Stimulated activated CD8-positive, alpha-beta memory T cell treated with anti-CD3 and anti-CD28 coated beads, Interleukin-7, amount 100 ng/mL, for 4 hours (primary cell): ENCODE measurements at places on chromosomes 5 and 9.

DNA sequence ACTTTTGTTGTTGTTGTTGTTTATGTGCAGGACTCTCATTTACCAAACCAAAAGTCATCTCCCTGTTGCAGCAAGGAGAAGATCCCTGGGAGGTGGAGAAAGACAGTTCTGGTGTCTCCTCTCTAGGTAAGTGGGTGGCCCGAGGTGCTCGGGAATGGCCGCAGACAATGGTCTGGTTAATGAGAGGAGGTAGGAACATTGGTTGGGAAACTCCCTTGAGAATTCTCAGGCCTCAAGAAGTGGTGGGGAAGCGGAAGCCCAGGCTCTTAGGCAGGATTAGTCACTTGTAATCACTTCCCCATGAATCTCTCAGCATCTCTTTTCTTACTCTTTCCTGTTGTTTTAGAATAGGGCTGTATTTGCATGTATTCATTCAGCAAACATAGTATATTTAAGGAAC, 7.2 kb downstream of the ZNF354B start:
- DNase-seq, result no peak

DNA sequence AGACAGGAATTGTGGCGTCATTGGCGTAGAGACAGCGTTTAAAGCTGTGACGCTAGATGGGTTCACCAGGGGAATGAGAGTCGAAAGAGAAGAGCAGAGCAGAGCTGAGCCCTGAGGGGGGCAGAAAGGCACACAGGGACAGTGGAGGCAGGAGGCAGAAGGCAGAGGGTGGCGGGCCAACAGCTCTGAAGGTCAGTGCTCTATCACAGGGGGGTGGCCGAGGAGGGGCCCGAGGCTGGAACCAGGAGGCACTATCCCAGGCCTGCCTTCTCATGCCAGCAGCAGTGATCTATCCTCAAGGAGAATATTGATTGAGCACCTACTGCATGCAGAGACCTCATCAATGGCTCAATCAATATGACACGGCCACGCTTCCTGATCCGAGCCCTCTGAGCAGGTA, 132.4 kb downstream of the KCNIP1 start:
- no peak for DNase-seq

- no peak for DNase-seq
These were observed 4.0 kb downstream of the MEF2C start for GRCh38 chr5:88878976-88879375.

DNA sequence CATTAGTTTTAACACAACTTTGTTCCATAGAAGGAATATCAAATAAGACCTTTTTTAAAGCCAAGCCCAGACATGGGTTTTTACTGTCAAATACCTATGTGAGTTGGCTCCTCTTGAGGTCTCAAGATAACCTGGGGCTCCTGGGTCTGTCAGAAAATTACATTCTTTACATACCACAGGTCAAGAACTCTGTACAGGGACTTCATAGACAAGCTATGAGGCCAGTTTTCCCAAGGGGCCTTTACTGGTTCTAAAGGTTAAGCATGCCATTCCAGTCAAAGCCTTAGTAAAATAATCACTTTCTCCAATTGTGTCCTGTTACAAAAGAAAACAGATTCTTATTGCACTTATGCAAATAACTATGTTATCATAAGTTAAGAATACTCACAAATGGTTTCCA, 15.5 kb upstream of the SMC2 start:
- DNase-seq, result no peak

GRCh38 chr9:15720861-15721260, 168.0 kb downstream of the CCDC171 start:
- no peak for DNase-seq

DNA sequence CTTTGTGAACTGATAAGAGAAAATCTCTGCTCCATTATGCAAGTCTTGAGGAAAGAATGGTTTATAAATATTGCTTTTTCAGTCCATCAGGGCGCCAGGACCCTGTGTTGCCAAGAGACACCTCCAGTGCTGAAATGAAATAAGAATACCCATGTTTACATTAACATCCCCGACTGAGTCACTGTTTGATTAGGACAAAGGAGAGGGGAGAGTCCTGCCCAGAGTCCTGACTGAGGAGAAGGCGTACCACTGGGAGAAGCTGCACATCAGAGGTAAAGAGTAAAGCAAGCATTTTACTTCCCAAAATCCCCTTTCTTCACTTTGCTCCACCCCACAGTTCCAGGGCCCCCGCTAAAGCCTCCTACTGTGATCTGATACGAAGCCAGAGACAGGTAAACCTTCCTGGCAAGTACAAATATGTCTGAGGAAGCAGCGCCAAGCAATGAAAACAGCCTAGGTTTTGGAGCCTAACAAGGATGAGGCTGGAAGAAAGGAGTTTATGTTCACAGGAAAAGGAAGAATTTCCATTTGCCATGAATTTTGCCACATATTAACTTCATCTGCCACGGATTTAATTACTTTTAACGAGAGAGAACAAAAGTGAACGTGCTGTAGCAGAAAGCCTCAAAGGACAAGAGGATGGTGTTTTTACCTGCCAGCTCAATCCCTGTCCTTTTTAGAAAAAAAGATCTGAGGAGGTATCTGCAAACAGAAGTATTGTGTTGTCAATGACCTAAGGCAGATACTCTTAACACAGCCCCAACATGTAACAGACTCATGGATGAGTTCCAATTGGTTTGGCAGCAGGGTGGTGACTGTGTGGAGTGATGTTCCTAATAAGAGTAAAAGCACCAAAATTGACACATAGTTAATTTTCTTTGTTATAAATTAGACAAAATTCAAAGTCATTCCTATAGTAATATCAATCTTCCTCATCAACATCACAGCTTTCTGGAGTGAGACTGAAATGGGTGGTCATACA, 209.4 kb upstream of the TLE4 start:
- no peak for DNase-seq

DNA sequence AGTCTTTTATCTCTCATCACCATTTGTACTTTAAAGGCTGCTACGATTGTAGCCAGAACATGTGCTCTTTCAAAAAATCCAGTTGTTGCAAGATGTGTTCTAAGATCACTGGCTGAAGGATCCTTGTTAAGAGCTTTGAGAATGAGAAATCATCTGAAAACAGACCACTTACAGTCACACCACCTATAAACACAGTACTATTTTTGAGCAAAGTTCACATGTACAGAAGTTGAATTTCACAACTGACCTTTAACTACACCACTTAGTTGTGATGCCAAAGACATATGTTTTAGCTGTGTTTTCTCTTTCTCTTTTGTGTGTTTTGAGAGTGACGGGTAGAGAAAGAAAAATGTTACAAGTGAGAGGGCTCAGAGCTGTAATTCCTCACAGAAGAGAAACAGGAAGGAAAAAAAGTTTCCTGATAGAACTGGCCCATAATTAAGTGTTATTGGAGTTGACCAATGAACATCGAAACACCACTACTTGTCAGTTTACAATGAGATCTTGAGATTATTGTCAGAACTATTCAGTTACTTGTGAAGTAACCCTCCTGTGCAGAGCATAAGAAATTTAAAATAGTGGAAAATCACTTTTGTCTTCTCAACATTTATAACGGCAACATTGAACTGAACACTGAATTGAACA, 245.4 kb downstream of the MLLT3 start:
- DNase-seq, result no peak

DNA sequence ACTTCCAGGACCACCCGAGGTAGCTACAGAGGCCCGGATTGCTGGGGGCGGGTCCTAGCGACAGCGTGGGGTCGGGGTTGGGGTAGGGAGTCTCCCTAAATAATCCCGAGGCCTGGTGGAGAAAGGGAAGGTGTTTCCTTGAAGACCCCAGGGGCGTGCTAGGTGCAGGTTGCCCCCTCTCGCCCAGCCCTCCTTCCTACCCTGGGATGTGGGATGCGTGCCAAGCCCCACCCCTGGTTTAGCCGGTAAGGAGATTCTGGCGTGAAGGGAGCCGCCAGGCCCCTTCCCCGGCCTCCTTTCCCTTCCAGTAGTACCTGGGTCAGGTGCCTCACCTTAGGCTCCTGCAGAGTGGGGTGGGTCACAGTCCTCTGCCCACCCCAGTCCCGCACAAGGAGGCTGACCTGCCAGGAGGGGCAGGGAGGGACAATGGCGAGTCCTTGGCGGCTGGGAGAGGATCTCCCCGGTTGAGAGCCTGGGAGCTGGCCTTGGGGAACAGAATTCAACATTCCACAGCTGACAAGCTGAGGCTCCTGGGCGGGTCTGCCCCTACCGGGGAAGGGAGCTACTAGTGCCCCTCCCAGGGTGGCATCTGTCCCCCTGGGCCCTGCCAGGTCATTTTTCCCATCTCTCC, 674 bp downstream of the TSPAN17 start:
- no peak for DNase-seq

GRCh38 chr5:125045646-125046045, 299.2 kb upstream of the ZNF608 start:
- DNase-seq, result no peak
